Hematopoietic multipotent progenitor cell treated with erythropoietin and hydrocortisone succinate and interleukin-3 and kit ligand, for 8 days (in vitro differentiated cells): ENCODE measurements at places on chromosomes 5 and 9.
A peak's percentile ranks its signal among the peaks of the same experiment; 100 is the strongest.

- no peak for DNase-seq
Measured at GRCh38 chr5:4716781-4717180, 423.3 kb upstream of the ADAMTS16 start.

GRCh38 chr5:37900692-37901091, 60.9 kb upstream of the GDNF start:
- no peak for DNase-seq

- no peak for DNase-seq
Measured at GRCh38 chr5:79241535-79241979, 5.6 kb downstream of the JMY start.

GRCh38 chr5:126924331-126925033, 105.9 kb downstream of the MARCHF3 start:
- DNase-seq: no peak

GRCh38 chr5:146378986-146379385, 40.3 kb downstream of the POU4F3 start:
- DNase-seq: no peak

DNA sequence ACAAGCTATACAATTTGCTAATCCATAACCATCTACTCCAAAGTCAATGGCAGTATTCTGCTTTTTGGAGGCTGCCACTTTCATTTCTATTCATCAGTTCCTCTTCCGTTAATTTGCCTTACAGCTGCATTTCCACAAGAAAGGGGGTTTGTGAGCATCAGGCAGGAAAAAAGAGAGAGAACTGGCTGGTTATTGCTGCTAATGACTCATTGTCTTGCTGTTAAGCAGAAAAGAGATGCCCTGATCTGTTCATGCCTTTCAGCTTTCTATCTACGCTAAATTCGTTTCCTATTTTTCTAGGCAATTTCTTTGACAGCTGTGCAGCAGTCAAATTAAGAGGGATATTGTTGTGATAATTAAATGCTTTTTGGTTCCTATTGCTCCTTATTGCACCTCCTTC, 65.9 kb upstream of the GNAQ start:
- DNase-seq: no peak

DNA sequence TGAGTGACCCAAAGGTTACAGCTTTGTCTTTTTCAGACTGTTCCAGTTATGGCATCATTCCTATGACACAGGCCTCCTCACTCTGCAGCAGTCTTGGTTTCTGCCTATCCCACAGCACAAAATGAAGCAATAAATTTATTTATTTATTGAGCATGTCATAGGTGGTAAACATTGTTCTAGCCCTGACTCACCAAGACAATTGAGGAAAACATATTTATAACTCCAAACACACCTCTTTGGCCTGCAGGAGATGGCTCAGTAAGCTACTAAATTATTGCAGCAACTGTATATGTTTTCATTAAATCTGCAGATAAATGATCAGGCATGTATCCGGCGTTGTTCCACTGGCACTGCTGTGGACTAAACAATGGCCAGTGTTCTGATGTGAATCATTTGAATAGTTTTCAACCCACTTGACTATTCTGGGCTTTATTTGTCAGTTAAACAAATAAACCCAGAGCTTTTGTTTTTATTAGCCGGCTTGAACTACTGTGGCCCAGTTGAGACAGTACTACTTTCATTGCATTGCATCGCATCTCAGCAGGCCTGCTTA, 83.2 kb downstream of the FOXD1 start:
- no peak for DNase-seq

DNA sequence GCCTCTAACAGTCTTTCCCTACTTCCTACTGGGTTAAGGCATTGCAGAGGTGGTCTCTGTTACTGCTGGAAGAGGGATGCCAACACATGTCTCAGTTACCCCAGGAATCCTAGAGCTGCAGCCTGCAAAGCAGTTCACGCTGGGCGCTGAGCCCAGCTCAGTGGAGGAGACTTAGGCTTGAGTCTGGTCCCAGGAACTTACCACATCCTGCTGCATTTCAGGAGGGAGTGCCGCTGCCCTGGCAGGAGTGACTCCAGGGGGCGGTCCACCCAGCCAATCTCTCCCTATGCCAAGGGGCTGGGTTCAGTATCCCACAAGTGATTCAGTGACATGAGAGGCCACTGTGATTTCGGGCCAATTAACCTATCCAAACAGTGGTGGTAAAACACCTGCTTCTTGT, 7.6 kb downstream of the TTC16 start:
- no peak for DNase-seq

DNA sequence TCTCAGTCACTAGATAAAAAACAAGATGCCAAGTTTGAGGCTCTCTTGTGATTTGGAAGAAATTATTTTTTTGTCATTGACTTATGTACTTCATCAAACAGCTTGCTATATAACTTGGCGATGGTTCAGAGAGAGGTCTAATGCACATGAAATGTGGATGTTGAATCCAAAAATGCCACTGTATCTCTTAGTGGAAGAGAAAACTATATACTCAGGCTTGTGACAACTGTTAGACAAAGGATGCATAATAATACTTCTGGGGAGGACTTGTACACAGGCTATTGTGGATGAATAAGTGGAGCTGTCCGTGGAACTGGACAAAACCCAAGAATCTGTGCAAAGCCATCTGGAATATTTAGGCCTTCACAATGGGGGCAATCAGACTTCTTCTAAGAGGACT, 162.9 kb upstream of the NMUR2 start:
- no peak for DNase-seq

DNA sequence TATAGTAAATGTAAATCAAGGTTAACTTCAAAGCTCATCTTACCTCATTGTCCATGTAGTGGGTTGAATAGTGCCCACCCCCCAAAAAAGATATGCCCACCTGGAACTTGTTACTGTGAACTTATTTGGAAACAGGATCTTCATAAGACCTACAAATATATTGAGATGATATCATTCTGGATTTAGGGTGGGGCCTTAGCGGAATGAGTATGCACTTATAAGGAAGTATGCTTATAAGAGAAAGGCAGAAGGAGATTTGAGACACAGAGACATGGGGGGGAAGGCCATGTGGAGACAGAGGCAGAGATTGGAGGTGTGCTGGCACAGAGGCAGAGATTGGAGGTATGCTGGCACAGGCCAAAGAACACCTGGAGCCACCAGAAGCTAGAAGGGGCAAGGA, 2.6 kb upstream of the PRRC1 start:
- no peak for DNase-seq

DNA sequence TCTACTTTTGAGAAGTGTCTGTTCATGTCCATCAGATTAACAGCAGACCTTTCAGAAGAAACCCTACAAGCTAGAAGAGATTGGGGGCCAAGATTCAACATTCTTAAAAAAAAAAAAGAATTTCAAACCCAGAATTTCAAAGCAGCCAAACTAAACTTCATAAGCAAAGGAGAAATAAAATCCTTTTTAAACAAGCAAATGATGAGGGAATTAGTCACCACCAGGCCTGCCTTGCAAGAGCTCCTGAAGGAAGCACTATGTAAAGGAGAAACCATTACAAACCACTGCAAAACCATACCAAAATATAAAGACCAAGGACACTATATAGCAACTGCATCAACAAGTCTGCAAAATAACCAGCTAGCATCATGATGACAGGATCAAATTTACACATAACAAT, 124.6 kb upstream of the PDE4D start:
- no peak for DNase-seq

- peak; percentile 32 for DNase-seq
Measured at GRCh38 chr5:164958688-164959087, 1453.3 kb downstream of the MAT2B start.

- DNase-seq: no peak
Measured at GRCh38 chr5:57033503-57033902, 81.6 kb upstream of the MIER3 start.

- DNase-seq: no peak
Measured at GRCh38 chr5:159198063-159199036, 11.0 kb downstream of the RNF145 start.
